ENCODE measurements at places on chromosomes 1 and 21. TPM values are rescaled to one million over a fixed set of nuclear protein-coding genes. Genes with fewer than 3 reads are reported as not detected.

Gene HCRTR1
- total RNA-seq = not detected

Gene ERG
- total RNA-seq = not detected

Gene ADGRB2
- total RNA-seq = 11.4 TPM

Gene LCE1E
- total RNA-seq = not detected

Gene FALEC
- 1.9 TPM for total RNA-seq

Gene DRAM2
- 87.9 TPM for total RNA-seq

Gene ASCL5
- not detected for total RNA-seq

Gene VWA1
- not detected for total RNA-seq

Gene CCDC181
- not detected for total RNA-seq

Gene SPATA17
- not detected for total RNA-seq

- DNase-seq = no peak
Observed at GRCh38 chr1:96416701-96417444, 304.7 kb upstream of the PTBP2 start.

DNA sequence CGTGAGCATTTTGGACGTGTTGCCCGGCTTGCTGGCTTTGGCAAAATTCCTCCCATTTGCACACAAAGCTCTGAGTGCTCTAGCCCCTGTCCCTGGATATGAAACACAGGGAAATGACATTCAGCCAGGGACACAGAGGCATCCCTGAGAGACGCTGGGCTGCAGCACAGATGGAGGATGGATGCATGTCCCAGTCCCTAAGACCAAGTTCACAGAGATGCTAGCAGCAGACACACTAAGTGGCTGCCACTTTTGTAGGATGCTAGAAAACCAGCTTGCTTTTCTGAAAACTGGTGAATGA lies 12.5 kb downstream of the ACTRT2 start:
- DNase-seq = no peak

- peak; percentile 76 for DNase-seq
Observed at GRCh38 chr1:46197964-46198811, at the start of gene POMGNT1. POMGNT1 (minus strand) TSS chr1:46198434; CDS start chr1:46197821, 613 bp downstream.

GRCh38 chr1:58162952-58163550 lies 383.5 kb downstream of the OMA1 start:
- DNase-seq = peak; percentile 22

DNA sequence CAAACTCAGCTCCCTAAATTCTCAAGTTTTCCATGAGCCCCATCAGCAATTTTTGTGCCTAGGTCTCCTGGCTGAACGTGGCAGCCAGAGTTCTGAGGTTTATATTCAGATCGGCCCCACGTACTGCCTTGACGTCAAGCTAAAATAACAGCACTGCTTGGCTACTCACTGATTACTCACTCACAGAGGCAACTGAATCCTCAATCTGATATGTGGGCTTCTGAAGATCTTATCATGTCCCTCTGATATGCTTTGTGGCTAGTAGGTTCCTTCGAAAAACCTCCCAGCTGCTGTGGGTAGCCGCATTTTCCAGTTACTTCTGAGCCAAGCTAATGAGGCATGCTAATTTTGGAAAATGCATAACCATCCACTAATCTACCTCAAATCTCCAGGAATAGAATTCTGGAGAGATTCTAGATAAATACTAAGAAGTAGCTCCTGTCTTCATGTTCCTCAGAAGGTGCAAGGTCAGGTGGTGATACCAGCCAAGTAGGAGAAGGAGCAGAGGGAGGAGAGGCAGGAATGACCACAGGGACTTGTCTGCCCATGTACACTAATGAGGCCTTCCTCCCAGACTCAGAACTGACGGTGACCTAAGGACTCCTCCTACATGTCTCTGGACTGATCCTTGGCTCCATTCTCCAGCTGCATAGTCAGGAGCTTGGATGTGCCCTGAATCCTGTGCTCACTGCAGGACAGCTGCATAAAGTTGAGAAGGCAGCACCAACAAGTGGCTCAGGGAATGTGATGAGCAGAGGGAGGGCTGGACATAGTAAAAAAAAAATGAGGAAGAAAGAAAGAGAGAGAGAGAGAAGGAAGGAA lies 263.7 kb downstream of the TNR start:
- DNase-seq = no peak

GRCh38 chr1:75970631-75971030 lies 38.4 kb upstream of the ASB17 start:
- no peak for DNase-seq

DNA sequence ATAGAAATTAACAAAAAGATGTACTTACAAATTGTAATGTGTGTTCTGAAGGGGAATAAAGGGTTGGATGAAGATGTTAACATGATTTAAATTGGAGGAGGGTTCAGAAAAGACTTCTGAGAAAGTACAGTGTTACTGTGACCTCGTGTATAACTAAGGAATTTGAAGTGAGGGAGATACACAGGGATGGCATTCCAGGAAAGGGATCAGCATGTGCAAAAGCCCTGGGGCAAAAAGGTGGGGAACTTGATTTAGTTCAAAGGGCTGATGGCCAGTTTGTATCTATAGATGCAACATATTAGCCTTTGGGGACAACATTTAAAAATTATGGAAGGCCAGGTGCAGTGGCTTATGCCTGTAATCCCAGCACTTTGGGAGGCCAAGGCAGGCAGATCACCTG lies 33.3 kb upstream of the DEGS1 start:
- DNase-seq = no peak

GRCh38 chr1:226064816-226065248 lies 2.3 kb downstream of the H3-3A start:
- DNase-seq = peak; percentile 76

DNA sequence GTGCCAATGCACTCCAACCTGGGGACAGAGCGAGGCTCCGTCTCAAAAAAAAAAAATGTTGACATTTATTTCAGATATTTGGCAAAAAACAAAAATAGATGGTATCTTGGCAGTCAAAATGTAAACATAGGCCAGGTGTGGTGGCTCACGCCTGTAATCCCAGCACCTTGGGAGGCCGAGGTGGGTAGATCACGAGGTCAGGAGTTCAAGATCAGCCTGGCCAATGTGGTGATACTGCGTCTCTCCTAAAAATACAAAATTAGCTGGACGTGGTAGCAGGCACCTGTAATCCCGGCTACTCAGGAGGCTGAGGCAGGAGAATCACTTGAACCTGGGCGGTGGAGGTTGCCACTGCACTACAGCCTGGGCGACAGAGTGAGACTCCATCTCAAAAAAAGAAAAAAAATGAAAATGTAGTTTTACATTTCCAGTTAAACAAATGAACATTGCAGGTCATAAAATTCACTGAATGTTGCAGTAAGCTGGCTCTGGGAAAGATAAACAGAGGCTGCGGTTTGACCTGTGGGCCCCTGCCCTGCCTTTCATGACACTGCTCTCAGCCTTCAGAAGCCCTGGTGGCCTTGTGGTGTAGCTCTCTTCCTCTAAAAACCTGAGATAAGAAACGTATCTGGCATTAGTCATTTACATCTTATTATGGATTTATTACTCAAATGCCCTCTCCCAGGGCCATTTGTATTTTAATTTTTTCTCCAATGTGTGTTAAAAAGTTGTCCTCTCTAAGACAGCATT lies 12.2 kb upstream of the SLC44A3 start:
- DNase-seq = no peak

DNA sequence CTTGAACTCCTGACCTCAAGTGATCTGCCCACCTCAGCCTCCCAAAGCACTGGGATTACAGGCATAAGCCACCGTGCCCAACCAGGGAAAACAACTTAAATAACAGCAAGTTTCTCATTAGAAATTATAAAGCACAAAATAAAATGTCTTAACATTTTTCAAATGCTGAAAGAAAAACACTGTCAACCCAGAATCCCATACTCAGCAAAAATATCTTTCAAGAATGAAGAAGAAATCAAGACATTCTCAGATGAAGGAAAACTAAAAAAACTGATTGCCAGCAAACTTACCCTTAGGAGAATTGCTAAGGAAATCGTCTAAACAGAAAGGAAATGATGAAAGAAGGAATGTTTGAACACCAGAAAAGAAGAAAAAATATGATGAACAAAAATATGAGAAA lies 191.1 kb upstream of the NR5A2 start:
- DNase-seq = no peak

- no peak for DNase-seq
Observed at GRCh38 chr1:64505232-64505943, 35.5 kb downstream of the CACHD1 start.

DNA sequence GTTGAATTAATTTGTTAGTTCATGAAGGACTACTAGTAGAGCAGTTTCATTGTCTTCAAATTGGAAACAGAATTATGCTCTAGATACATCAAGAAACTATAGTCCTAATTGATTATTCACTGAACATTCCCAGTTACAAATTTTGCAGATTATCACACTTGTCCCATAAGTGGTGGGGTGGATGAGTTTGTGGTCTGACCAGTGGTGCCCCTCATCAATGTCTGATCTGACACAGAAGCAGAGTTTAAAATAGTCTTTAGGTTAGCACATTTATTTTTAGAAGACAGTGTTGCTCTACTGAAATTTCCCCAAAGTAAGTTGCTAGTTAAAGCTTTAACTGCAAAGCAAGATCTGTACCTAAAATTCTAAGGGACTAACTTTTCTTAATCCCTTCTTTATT lies 42.9 kb downstream of the INKA2 start:
- DNase-seq = no peak

GRCh38 chr21:45420061-45421041 lies 15.4 kb downstream of the COL18A1 start:
- no peak for DNase-seq

GRCh38 chr1:228176461-228177182 lies 11.0 kb downstream of the IBA57 start:
- DNase-seq = no peak

DNA sequence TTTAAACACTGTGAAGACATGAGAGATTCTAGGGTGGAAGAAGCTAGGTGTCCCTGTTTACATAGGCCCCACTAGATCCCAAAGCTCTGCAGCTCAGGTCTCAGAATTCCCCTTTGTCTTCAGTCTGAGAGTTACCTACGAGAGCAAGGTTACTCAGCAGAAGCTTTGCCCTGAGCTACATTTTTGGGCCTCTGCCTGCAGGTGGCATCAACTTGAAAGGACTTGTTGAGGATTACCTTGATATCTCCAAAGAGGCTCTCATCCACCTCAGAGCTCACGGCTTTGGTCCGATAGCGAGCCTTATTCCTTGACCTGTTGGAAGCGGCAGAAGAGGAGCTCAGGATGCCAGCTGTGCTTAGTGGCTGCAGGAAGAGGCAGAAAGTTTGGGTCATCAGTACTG lies 7.0 kb downstream of the CFAP45 start:
- DNase-seq = no peak

GRCh38 chr1:86829321-86829720 lies 84.6 kb downstream of the SELENOF start:
- no peak for DNase-seq

DNA sequence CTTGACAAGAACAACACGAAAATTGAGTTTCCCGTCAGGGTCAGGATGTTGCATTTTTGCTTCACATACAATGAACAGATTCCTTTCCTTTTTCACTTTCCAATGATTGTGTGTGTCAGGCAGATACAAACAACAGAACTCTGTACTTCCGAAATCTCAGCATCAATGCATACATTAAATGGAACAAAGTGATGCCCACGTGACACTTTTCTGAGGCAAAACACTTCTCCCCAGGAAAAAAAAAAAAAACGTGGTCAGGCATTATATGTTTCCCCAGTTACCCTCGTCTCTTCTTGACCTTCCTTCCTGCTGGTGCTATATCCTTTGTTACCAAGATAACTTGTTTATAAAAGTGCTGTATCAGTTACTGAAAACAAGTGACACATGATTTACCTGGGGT lies 181.8 kb downstream of the ZNF281 start:
- no peak for DNase-seq

DNA sequence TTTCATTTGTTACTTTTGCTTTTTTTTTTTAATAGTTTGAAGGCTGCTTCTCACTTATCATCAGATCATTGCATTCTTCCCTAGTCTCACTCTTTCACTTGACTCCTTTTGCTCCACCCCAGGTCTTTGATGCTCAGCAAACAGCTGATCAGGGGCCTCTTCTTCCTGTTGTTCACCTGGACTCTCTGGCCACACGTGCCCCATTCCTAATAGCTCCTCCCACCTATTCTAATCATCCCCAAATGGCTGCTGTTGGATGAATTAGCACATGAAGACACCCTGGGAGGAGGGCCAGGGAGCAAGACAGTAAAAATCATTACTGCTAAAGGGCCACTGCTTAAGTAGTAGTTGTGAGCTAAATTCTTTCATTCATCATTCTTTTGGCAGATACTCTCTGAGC lies 119.5 kb downstream of the MAB21L3 start:
- peak; percentile 52 for DNase-seq

DNA sequence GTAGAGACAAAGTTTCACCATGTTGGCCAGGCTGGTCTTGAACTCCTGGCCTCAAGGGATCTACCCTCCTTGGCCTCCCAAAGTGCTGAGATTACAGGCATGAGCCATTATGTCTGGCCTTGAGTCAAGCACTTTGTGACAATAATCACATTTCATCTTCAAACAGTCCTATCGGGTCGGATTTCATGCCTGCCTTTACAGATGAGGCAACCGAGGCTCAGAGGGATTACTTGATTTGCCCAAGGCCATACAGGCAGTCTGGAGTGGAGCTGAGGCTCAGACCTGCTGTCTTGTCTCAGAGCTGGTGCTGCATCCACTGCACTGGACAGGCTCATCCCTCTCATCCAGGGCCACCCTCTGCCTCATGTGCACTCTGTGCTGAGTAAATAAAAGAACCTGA lies 26.6 kb downstream of the FAM151A start:
- no peak for DNase-seq

GRCh38 chr1:155080312-155081228 lies 1.9 kb downstream of the EFNA3 start:
- DNase-seq = peak; percentile 53

DNA sequence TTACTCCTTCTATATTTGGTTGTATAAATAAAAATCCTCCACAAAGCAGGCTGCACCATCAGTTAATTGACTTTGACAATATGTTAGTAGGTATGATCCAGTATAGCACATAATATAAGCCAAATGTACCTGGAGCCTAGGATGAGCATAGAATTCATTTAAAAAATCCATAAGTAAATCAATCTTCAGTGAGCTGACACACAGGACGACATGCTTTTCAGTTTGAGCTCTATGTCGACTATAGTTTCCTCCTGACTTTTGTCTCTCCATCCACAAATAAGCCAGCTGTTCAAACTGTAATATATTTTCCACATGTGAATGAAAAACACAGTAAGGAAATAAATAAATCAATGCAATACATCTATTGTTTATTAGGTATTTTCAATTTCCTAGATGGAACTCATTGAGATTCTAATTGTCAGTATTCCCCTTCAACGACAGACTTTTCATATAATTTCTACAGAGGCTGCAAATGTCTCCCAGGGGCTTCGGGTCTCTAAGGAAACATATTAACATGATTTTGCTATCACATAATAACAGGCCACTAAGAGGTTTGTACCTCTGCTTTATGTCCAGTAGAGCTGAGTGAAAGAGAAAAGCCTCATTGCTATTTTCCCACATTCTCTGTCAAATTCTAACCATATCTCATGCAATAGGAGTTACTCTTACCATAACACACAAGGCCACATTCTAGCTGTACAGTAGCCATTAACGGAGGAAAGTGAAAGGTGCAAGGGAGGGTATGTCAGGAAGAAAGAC lies 180.1 kb downstream of the KCNT2 start:
- DNase-seq = no peak

DNA sequence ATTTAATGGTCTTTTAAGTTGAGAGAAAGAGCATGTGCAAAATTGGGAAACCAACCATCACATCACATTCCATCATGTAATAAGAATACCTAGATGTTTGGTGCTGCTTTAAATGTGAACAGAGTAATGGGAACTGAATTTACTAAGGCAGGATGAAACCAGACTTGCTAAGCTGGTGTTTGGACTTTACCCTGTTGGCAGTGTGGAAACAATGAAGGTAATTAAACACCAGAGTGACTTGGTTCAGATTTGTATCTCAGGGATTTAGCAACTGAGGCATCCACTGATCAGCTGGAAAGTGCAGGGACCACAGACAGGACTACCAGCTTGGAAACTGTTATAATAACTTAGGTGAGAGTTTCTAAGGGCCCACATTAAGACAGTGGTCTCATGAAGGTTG lies 263.4 kb downstream of the OLFM3 start:
- no peak for DNase-seq
